ENCODE measurements at places on chromosomes 1 and 21. TPM values are rescaled to one million over a fixed set of nuclear protein-coding genes. Genes with fewer than 3 reads are reported as not detected.

GRCh38 chr1:204161609-204162493 lies 4.3 kb downstream of the REN start:
- no peak for DNase-seq

DNA sequence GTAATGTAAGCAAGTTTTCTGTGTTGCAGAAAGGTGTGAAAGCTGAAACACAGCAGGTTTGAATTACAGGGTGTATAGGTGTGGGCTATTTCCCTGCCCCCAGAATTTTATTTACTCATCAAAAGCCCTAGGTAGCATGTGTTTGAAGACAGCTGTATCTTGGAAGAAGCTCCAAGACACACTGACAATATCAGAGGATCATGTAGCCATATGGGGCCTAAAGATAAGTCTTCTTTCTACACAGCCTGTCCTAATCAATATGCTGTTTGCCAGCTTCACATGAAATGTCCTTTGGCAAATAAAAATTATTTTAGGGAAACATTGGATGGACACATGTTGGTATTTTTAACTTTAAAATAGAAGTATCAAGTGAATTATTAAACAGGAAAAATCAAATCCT lies 17.5 kb upstream of the SUCO start:
- no peak for DNase-seq

DNA sequence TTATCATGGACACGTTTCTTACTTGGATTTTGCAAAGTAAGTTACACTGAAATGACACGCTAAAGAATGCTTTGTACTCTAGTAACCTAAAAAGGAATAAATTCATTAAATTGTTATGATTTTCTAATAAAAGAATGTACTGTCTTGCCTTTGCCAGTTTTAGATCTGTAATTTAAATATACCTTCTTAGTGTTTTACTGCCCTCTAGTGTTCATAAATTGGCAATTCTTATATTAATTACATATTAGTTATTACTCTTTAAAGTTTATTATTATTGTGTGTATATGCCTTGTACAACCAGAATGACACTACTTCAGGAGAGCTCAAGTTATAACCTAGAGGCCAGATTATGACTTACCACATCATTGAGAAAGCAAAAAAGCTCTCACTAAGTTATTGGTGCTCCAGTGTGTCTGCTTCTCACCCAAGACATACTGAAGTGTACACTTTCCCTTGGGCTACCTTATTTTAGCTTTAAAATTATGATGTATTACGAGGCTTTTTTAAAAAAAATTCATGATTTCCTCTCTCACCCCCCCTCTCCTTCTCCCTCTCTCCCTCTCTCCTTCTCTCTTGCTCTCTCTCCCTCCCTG lies 169.9 kb downstream of the HS2ST1 start:
- peak; percentile 9 for DNase-seq

The HAO2 gene
- total RNA-seq, result not detected

DNA sequence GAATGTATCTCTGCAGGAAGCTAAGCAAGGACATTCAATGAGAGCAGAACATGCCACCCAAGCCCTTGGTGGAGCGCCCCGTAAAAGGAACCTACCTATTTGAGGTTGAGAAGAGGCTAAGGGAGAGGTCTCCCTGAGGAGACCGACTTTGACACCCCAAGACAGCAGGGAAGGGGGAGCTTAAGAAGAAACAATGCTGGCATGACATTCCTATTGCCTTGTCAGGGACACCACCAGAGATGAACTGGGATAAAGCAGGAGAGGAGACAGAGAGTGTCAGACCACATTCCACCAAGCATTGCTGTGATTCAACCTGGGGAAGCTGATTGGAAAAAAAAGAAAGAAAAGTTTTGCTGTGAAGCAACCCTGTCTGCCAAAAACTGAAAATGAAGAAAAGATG lies 13.3 kb upstream of the S100A2 start:
- DNase-seq, result no peak

DNA sequence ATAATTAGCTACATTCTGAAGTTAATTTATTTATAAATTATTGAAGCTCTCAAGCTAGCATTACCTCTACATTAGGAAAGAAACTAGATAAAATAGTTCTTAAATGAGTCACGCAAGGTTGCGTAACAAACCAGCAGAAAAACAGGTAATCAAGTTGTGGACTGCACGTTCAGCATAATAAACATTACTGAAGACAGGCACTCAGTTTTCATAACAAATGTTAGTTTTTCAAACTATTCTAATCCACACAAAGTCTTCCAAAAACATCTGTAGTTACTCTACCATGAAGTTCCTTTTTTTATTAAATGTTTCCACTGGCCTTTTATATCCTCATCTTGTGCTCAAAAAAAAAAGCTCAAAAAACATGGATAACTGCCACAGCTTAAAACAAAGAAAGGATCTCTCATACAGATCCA lies 1.3 kb downstream of the TOR1AIP2 start:
- no peak for DNase-seq

DNA sequence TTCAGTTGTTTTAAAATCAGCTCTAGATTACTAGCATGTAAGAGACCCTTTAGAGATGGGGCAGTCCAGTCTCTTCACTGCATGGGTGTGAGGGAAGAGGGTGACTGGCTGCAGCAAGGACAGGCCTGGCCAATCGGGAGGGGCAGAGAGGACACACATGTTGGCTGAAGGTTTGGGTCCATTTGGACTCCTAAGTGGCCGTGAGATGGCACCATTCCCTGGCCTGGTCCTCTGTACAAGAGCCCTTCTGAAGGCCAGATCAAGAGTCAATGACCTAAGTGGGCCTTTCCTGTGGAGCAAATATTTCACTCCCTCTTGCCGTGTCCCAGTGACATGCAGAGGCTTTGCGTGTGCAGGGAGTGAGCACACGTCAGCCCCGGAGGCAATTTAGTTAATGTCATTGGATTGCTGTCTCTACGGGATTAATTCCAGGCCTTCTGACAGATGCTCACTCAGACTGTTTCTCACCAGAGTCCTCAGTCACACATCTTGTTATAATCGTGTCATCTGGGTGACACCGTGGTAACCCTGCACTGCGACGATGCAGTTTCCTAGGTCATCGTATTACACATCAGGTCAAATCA lies 613.0 kb downstream of the NPHP4 start:
- no peak for DNase-seq

The LINGO4 gene
- total RNA-seq, result not detected

DNA sequence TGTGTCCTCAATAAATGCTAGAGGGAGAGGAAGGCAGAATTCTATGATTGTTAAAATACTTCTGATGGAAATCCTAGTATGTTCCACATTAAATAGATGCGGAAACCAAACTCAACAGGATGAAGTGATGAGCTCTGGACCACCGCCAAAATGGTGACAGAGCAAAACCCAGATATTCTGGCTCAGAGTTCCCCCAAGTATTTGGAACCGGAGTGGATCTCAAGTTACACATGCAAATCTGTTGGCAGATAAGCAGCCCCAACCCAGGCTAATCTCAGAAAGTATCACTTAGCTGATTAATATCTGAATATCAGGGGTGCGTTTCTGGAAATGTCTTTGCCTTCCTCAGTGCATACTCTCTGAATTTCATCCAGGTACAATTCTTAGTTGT lies 17.4 kb upstream of the GRHL3 start:
- no peak for DNase-seq

- no peak for DNase-seq
Measured at GRCh38 chr1:218828125-218828650, 345.5 kb upstream of the LYPLAL1 start.

The IGFN1 gene
- total RNA-seq, result not detected

The RGS13 gene
- not detected for total RNA-seq

GRCh38 chr1:109817881-109818270 lies 54.2 kb upstream of the EPS8L3 start:
- DNase-seq, result no peak

The SLC44A5 gene
- total RNA-seq, result 1.6 TPM
